Cardiac muscle cell (in vitro differentiated cells and primary cell): ENCODE measurements at places on chromosomes 12 and 14.
A peak's percentile ranks its signal among the peaks of the same experiment; 100 is the strongest.

DNA sequence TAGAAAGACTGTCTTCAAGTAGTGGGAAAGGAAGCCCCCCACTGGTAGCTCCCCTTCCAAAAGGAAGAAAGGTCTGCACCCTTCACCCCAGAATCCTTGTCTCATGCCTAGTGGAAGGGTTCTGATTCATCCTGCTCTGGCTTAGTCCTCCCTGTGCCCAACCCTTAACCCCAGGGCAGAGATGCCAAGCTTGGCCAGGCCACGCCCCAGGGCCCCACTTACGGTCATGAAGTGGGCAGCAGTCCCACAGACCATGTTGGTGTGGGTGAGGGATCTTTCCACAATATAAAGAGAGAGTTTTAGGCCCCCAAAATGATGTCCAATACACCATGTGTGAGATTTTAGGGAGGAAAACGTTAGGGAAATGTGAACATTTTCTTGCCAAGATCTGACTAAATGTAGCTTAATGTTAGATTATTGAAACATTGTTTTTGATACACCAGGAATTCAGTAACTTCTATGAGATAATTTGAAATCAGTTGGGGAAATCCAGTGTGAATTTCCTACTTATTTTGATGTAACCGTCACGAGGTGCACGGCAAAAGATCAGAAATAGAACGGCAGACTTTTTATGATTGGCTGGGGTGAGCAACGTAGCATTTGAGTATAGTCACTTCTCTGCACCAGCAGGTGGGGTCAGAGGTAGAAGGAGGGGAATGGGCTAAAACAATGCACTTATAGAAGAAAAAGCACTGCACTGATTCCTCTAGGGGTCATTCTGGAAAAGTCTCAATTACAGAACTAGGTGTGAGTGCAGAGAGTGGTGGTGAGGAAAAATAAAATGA, 8.2 kb upstream of the SSPN start:
- H3K36me3 ChIP-seq: no peaks in the 10 kb centered on the region
- H3K4me1 ChIP-seq: no peaks in the 10 kb centered on the region

GRCh38 chr14:97977651-97978261, 1180.6 kb downstream of the VRK1 start:
- peaks cover 4% of the 10 kb centered on the region for H3K4me1 ChIP-seq
- no peak overlapping the region for H3K4me3 ChIP-seq
- no peaks in the 10 kb centered on the region for H3K27me3 ChIP-seq
- no peak overlapping the region for H3K27ac ChIP-seq
- no peaks in the 10 kb centered on the region for H3K36me3 ChIP-seq

DNA sequence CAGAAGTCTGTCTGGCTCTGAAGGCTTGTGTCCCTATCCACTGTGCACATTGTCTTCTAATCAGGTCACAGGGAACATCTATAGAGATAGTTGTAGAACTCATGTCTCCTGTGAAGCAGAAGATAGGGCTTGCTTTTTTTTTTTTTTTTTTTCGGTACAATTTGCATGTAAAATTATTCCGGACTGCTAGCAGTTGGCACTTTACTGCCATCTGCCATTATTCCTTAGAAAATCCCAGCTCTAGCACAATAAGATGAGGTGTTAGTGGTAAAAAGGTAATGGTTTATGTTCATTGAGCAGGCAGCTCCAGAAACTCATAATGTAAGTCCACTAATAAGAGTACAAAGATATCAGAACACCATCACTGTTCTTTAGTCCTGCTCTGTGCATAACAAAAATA, 8.7 kb downstream of the MYRFL start:
- no peak for DNase-seq
- no peaks in the 10 kb centered on the region for H3K27me3 ChIP-seq
- no peaks in the 10 kb centered on the region for H3K36me3 ChIP-seq
- no peak overlapping the region for H3K4me3 ChIP-seq
- H3K4me1 ChIP-seq: no peaks in the 10 kb centered on the region

- no peaks in the 10 kb centered on the region for H3K27me3 ChIP-seq
- no peak for DNase-seq
- no peaks in the 10 kb centered on the region for H3K36me3 ChIP-seq
- H3K27ac ChIP-seq: no peak overlapping the region
These were observed 30.7 kb upstream of the RFLNA start for GRCh38 chr12:124264089-124264795.

DNA sequence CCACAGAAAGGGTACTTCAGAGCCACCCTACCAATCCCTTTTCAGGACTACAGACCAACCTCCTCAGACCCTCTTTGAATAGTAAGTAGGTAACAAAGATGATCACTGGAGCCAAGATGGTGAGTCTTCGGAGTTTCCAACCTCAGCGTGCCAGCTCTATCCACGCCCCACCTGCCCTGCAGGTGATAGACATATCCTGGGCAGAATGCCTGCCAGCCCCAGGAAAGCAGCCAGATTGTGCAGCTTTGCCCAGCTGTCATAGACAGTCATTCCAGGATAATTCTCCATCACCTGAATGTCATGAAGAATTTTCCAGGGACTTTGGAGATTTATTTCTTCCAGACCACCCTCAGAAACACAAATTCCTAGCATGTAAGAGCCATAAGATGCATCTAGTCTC, 434.4 kb downstream of the RGS6 start:
- no peak overlapping the region for H3K4me3 ChIP-seq
- H3K36me3 ChIP-seq: no peaks in the 10 kb centered on the region
- H3K27me3 ChIP-seq: no peaks in the 10 kb centered on the region
- no peak overlapping the region for H3K27ac ChIP-seq
- no peaks in the 10 kb centered on the region for H3K4me1 ChIP-seq

- H3K4me3 ChIP-seq: no peak overlapping the region
- no peak for DNase-seq
- H3K27ac ChIP-seq: no peak overlapping the region
- H3K36me3 ChIP-seq: no peaks in the 10 kb centered on the region
- no peaks in the 10 kb centered on the region for H3K27me3 ChIP-seq
These were observed 24.6 kb downstream of the KERA start for GRCh38 chr12:91033251-91033650.

GRCh38 chr14:104844306-104845032, 20.6 kb upstream of the CEP170B start:
- H3K4me1 ChIP-seq: peaks cover 13% of the 10 kb centered on the region
- H3K36me3 ChIP-seq: no peaks in the 10 kb centered on the region
- peaks cover 45% of the 10 kb centered on the region for H3K27me3 ChIP-seq
- H3K4me3 ChIP-seq: peak overlapping the region; percentile 28
- no peak overlapping the region for H3K27ac ChIP-seq
- DNase-seq: no peak

DNA sequence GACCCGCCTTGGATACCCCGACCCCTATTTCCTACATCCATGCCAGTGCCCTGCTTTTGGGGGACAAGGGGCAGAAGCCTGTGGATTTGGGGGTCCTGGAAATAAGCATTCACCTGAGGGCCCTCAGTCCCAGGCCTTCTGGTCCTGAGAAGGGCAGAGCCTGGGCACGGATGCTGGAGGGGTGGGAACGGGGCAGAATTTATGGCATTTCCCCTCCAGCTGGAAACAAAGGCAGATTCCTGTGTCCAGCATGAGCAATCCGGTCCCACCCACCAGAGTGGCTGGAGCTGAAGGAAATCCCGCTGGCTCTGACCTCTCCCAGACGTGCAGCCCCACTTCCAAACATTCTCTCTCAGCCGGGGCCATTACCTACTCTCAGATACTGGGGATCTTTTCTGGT, 9.3 kb downstream of the ANKRD33 start:
- no peaks in the 10 kb centered on the region for H3K36me3 ChIP-seq
- H3K4me1 ChIP-seq: no peaks in the 10 kb centered on the region
- H3K27ac ChIP-seq: no peak overlapping the region
- DNase-seq: peak; percentile 60
- H3K4me3 ChIP-seq: no peak overlapping the region

DNA sequence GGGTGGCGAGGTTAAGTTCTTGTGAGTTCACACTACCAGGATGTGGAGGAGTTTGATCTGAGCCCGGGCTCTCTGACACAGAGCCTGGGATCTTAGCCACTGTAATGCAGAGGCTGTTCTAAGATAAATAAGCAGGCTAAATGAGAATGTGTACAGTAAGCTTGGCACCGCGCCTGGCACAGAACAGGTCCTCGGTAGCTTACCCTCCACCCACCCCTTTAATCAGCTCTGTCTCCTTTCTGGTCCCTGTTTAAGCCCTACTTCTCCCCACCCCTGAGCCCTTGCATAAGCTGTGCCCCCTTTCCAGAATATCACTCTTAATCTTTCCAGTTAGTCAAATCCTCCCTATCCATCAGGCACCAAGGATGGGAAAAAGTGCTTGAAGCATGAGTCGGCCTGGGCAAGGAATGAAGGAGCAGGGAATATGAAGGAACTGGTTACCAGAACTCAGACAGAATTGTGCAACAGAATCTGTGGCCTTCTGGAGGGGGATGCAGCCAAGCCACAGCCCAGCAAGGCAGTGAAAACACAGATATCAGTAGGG, 32.8 kb upstream of the CMKLR1 start:
- no peaks in the 10 kb centered on the region for H3K27me3 ChIP-seq
- no peaks in the 10 kb centered on the region for H3K4me1 ChIP-seq
- DNase-seq: peak; percentile 90
- H3K27ac ChIP-seq: no peak overlapping the region
- H3K4me3 ChIP-seq: no peak overlapping the region
- no peaks in the 10 kb centered on the region for H3K36me3 ChIP-seq

DNA sequence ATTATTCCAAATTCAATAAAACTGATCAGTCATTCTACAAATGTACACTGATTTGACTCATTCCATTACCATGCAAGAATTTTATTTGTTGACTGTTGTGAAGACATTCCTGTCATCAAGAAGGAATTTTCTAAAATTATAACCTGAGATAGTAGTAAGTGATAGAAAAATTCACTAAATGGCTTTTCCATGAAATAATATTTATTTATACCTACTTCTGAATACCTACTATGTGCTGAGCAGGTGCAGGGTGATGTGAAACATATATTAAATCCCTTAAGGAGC, 841.7 kb downstream of the NRXN3 start:
- no peak for DNase-seq
- no peaks in the 10 kb centered on the region for H3K36me3 ChIP-seq
- no peak overlapping the region for H3K27ac ChIP-seq
- no peaks in the 10 kb centered on the region for H3K27me3 ChIP-seq
- no peaks in the 10 kb centered on the region for H3K4me1 ChIP-seq
- H3K4me3 ChIP-seq: no peak overlapping the region

DNA sequence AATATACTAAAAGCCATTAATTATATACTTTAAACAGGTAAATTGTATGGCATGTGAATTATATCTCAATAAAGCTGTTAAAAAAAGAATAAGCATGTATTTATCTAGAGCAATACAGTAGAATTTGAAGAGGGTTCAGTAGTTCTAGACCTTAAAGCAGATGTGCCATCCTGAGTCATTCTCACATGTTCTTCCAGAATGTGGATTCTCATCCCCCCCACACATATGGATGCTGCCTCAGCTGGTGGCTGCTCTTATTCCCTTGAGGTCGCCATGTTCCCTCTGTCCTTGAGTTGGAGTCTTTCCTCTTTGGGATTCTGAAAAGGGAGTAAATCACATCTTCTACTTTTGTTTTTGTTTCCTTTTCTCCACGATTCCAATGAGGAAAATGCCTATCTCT, 321.3 kb downstream of the AEBP2 start:
- no peaks in the 10 kb centered on the region for H3K27me3 ChIP-seq
- no peak for DNase-seq
- H3K4me3 ChIP-seq: no peak overlapping the region
- H3K36me3 ChIP-seq: no peaks in the 10 kb centered on the region

GRCh38 chr12:19694627-19695026, 255.3 kb downstream of the AEBP2 start:
- no peaks in the 10 kb centered on the region for H3K36me3 ChIP-seq
- DNase-seq: peak; percentile 71
- peaks cover 6% of the 10 kb centered on the region for H3K4me1 ChIP-seq
- no peak overlapping the region for H3K4me3 ChIP-seq
- H3K27ac ChIP-seq: no peak overlapping the region
- H3K27me3 ChIP-seq: no peaks in the 10 kb centered on the region

DNA sequence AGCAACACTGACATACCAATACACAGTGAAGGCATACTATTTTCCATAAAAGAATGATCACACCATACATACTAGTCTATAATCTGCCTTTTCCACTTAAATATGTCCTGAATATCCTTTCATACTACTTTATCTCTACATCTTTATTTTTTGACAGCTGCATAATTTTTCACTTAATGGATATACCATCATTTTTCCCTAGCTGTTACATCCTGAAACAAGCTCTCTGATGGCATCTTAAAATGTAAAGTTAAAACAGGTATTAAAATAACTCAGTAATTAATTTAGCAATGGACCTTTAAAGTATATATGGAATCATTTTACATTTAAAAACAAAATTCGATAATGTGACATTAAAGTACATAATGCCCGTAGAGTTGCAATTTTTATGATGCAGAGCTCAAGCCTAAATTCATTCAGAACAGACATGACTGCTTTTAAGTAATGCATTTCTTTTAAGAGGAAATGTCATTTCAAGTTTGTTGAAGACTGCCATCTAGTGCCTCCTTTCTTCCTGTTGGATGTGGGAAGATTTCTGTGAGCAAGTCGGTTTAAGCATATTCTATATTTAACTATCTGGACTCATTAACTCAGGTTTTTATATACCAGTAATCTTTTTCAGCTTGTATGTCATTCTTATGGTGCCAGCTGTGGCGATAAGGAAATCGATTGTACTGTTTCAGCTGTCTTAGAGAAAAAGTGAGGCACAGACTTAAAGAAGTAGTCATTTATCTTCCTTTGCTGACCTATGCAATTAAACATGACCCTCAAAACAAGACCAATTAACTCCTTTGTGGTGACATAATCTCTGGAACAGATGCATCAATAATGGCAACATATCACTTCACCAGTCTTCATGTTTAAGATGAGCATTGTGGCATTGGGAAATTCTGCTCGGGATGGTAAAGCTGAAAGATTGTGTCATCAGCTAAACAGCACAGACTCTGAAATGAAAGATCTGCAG, 20.3 kb downstream of the PRICKLE1 start:
- H3K27ac ChIP-seq: peak overlapping the region; percentile 73
- H3K4me1 ChIP-seq: peaks cover 42% of the 10 kb centered on the region
- H3K4me3 ChIP-seq: no peak overlapping the region
- no peaks in the 10 kb centered on the region for H3K27me3 ChIP-seq
- DNase-seq: peak; percentile 62
- peaks cover 9% of the 10 kb centered on the region for H3K36me3 ChIP-seq

DNA sequence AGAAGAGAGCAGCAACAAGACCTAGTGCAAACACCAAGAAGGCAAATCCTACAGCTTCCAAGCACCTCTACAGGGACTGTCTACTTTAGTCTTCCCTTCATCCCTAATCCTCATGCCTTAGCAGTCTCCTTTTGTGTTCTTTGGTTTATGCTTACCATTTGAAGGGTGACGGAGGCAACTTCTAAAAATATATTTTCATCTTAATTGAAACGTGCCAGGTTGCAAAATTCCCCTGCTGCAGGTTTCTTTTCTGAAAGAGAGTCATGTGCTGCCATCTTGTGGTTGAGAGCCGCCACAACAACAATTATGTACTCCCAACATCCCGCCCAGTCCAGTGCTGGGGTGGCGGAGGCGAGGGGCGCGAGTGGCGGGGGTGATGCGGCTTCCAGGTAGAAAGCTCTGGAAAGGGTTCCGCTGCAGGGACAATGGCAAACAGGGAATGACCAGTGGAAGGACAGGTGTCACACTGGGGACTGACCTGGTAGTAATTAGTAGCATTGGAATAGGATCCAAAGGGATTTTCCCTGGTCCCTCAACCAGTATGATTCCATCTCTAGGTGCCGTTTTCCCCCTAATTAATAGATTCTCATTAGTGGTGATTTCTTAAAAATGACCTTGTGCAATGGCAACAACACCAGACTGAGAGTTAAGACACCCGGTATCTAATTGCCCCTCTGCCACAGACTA, 80.3 kb upstream of the GNG2 start:
- no peaks in the 10 kb centered on the region for H3K4me1 ChIP-seq
- H3K27ac ChIP-seq: no peak overlapping the region
- H3K27me3 ChIP-seq: no peaks in the 10 kb centered on the region
- H3K36me3 ChIP-seq: no peaks in the 10 kb centered on the region
- H3K4me3 ChIP-seq: no peak overlapping the region
- DNase-seq: peak; percentile 79
